ENCODE measurements at places on chromosomes 5 and 9. TPM values are rescaled to one million over a fixed set of nuclear protein-coding genes. Genes with fewer than 3 reads are reported as not detected.

- peak; percentile 61 for DNase-seq
Observed at GRCh38 chr9:130043654-130044623, 950 bp upstream of the FNBP1 start.

DNA sequence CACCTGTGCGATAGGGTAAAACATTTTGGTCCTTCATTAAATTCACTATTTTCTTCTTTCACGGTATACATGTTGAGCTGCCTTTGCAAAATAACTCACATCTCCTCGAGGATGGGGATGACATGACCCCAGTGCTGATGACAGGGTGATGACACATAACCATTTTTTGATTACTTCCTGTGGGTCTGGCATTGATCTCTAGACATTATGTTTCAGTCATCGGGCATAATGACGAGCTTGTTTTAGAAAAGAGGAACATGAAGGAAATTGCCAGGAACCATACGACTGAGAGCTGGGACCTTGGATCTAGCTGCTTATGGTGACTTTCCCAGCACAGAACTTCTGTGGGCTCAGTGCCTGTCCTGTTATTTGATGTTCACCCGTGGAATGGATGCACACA, 25.2 kb downstream of the COL5A1 start:
- no peak for DNase-seq

DNA sequence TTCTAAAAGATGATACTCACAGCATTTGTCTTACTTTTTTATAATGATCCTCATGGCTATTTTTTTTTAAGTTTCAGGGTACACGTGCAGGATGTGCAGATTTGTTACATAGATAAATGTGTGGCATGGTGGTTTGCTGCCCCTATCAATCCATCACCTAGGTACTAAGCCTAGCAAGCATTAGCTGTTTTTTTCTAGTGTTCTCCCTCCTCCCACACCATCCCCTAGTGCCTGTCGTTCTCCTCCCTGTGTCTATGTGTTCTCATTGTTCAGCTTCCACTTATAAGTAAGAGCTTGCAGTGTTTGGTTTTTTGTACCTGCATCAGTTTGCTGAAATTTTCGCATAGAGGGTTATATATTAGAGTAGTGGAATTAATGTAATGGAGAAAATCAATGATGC, 189.1 kb upstream of the CDH12 start:
- peak; percentile 13 for DNase-seq

DNA sequence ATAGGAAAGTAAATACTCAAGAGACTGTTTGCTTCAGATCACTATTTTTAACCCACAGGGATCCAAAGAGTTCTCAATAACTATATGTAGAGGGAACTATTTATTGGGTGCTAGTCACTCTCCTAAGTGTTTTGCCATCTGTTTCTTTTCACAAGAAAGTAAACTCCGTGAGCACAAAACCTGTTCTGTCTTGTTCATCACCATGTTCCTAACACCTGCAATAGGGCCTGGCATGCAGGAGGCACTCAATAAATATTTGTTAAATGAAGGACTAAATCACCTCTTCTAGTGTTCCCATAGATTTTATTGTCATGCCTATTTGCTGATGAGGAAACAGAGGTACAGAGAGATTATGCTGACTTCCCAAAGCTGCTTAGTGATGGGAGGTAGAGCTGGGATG, 118.2 kb downstream of the VCAN start:
- DNase-seq: no peak

DNA sequence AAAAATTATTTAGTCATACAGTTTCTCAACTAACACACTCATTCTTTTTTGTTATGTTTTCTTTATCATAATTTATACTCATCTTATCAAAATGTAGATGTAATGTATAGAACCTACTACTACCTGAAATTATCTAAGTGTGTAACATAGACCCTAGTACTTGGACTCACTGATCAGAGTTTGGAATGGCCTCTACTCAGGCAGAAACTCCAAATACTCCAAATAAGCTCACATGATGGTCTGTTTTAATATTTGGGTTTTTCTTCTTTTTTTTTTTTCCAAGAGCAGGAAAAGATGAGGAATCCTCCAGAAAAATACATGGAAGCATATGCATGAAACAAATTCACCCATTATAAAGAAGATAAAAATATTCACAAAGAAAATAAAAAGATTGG, 126.3 kb downstream of the PDE4D start:
- DNase-seq: no peak

PRDM9 gene
- not detected for total RNA-seq

ADRB2 gene
- total RNA-seq: 0.40 TPM
